ENCODE measurements at places on chromosomes 5 and 9.

GRCh38 chr5:134171972-134172371 lies 4.8 kb downstream of the SKP1 start:
- DNase-seq = no peak

GRCh38 chr5:44674461-44674860 lies 134.3 kb upstream of the MRPS30 start:
- no peak for DNase-seq

GRCh38 chr9:77938163-77938562 lies 93.4 kb downstream of the GNAQ start:
- no peak for DNase-seq

DNA sequence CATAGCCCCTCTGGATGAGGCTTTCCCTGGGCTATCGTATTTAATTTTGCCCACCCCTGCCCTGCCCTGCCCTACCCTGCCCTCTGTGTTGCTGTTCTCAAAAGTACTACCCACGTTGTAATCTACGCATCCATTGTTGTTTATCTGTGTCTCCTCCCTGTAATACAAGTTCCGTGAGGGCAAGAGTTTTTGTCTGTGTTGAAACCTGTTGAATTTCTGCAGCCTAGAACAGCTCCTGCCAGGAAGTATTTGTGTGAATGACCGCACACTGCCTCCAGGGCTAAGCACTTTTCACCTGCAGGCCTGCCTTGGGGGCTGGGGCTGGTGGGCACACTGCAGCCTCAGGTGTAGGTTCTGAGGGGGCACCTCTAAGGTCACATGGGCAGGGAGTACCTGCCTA lies 244.8 kb downstream of the HSPA4 start:
- DNase-seq = no peak

DNA sequence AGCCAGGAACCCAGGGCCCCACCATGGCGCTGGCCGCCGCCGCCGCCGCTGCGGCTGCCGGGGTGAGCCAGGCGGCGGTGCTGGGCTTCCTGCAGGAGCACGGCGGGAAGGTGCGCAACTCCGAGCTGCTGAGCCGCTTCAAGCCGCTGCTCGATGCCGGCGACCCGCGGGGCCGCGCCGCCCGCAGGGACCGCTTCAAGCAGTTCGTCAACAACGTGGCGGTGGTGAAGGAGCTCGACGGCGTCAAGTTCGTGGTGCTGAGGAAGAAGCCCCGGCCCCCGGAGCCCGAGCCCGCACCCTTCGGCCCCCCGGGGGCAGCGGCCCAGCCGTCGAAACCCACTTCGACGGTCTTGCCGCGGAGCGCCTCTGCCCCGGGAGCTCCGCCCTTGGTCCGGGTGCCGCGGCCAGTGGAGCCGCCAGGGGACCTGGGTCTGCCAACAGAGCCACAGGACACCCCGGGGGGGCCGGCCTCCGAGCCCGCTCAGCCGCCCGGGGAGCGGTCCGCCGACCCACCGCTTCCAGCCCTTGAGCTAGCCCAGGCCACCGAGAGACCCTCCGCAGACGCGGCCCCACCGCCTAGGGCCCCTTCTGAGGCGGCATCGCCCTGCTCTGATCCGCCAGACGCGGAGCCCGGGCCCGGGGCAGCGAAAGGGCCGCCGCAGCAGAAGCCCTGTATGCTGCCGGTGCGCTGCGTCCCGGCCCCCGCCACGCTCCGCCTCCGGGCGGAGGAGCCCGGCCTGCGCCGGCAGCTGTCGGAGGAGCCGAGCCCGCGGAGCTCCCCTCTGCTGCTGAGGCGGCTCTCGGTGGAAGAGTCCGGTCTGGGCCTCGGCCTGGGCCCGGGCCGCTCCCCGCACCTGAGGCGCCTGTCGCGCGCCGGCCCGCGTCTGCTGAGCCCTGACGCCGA lies 749 bp downstream of the SOWAHA start:
- no peak for DNase-seq

DNA sequence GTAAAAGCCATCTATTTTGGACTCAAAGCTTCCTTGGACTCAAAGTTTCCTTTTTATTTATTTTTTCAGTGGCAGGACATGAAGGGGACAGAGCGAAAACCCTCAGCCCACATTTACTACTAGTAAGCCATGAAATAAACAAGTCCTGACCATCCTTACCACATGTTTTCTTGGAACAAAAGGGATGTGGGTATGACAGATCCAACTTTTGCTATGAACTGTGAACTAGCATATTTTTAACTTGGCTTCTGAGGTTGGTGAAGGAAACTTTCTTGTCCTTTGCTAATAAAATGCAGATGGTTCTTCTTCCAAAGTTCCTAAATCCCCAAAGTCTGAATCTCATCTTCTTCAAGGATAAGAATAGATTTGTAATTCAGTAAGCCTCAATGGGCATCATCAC lies 122.7 kb upstream of the TNC start:
- no peak for DNase-seq

GRCh38 chr5:81755320-81755719 lies 4.4 kb upstream of the SSBP2 start:
- DNase-seq = no peak

- DNase-seq = no peak
These were observed 179.1 kb downstream of the AUH start for GRCh38 chr9:91182429-91183225.

DNA sequence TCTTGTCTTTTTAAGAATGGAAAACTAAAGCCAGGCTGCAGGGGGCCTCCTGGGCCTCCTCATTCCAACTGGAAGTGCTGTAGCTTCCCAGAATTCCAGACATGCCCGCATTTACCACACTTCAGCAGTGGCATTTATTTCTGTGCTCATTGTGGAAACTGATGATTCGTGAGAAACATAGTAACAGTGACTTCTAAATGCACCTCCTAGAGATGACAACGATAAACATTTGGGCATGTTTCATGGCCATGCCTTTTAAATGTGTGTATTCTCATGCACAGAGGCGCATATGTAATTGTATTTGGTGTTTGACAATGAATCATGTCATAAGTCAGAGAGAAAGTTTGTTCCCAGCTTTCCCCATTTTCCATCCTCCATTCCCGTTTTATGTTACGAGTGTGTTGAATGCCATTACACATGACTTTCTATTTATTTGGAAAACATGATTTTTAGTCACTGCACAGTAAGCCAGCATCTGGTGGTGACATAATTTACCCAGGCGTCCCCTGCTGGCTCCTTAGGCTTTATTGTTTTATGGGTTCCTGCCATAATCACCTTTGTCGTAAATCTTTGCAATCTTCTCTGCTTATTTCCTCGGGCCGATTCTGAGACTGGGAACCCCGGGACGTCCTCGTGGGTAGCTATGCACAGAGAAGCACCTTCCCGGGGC lies 68.8 kb upstream of the FCN2 start:
- DNase-seq = no peak

GRCh38 chr9:112726428-112726827 lies 8.5 kb upstream of the INIP start:
- DNase-seq = no peak

DNA sequence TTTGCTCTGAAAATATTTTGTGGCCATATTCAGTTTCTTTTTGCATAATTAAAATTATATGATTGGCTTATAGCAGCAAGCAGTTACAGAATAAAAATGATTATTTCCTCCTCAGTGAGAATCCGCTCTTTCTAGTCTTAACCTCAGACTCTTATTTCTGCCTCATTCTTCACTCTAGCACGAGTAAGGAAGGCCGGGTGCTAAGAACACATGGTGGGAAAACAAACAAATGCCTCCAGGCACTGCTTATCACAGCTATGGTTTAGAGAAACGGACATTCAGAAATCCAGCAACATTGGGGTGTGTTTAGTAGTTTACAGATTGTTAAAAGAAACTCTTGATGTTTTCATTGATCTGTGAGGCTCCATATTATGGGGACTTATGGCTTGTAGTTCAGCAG lies 168.7 kb downstream of the KDM4C start:
- DNase-seq = no peak

DNA sequence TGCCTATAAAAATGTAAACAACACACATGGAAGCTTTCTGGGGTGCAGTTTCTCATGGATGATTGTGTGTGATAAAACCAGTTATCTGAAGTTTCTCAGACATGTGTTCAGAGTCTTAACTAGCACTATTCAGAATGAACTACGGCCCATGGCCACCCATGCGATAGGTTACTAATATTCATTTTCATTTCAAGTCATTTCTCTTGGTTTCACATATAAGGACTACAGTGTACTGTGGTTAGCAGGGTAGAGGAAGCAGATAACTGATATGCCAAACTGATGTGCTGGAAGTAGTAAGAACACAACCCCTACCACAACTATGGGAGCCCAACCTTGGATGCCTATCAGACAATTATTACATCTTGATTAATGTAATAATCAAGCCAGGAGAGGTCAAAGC lies 372.1 kb downstream of the DTWD2 start:
- DNase-seq = no peak

GRCh38 chr5:138504799-138505198 lies 38.2 kb downstream of the ETF1 start:
- DNase-seq = no peak

DNA sequence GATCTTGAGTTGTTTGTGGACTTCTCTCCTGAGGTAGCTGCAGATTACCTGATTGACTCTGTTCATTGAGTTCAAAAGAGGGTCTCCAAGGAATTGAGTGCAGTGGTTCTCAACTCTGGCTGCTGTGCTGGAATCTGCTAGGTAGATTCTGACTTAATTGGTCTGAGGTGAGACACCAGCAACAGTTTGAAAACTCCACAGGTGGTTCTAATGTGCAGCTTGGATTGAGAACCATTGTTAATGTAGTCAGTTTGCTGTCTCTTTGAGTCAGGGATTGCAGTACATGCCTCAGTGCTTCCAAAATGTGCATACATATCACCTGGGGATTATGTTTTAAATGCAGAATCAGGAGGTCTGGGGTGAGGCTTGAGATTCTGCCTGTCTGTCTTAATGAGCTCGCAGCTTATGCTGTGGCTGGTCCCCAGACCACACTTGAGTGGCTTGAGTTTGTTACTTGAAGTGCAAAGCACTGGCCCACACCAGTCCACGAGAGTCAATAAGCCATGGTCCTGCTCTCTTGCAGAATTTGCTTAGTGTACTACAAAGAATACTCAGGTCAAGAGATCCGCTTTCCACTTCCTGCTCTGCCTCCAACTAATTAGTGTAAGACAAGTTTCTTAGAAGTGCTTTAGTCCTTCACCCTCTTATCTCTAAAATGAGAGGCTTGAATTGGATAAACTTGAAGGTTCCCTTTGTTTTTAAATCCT lies 82.3 kb downstream of the ATG10 start:
- DNase-seq = no peak

GRCh38 chr9:98971168-98971914 lies 27.6 kb downstream of the COL15A1 start:
- DNase-seq = no peak
